ENCODE measurements at places on chromosomes 5 and 9.

DNA sequence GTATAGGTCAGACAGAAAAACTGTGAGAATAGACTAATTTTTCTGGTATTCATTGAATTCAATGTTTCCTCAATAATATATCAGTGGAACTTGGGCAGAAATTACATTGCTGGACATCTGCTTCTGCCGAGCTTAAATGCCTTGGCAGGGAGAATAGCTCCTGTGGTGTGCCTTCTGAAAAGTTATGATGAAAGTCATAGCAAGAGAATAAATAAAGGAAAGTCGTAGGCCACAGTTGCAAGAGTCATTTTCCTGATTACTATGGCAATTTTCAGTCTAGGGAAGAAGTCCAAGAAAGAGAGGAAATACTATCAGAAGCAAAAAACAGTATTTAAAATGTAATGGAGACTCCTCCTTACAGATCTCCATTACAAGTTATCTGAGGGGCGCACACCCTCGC lies 1596.1 kb upstream of the WWC1 start:
- no peak for DNase-seq

DNA sequence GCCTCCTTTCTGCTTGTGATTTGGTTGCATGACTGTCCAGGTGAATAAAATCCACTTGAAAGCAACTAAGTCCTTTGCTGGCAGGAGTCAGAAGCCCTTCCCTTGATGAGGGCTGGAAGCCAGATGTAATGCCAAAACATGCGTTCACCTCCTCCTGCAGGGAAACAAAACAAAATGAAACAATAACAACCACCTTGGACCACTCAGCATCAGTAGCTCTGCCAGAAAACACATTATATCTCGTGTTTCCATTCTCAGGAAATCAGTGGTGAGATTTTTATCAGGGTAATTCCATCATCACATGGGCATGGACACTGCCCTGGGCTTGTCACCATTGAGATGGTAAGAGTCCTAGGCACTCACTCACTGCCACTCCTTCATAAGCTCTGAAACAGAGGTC lies 350.3 kb upstream of the ACTBL2 start:
- peak; percentile 53 for DNase-seq

DNA sequence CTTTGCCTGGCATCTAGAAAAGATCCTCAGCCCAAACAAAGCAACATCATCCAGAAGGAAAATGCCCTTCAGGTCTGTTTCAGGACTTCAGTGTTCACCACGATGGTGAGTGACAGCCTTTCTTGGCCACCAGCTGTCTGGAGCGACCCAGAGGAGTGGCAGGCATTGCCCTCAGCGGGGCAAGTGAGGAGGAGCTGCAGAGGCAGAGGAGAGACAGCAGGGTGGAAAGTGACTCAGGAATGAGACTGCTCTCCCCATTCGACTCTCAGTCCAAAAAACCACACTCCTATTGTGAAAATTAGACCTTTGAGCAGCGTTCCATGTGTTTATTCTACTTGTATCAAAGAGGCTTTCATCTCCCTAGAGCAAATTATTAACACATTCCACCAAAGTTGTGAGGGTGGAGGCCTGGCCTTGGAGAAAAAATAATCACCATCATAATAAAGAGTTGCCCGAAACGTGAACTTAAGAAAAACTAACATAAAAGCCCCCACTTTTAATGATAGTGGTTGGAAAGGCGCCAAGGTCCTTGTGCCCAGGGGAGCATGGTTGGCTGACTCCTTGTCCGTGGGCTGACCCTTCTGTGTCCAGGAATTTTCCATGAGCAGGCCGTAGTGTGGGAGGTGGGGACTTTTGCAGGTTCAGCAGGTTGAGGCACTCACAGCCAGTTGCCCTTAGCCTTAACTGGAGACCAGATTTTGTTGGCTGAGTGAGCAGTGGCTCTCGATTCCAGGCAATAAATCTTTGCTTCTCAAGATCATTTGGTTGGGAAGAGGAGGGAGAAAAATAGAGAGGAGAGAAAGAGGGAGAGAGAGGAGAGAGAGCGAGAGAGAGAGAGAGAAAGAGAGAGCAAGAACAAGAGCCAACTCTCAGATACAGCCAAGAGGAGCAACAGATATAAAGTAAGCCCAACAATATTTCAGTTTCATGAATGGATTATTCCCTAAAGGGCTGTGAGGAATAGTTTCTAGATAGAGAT lies 125.9 kb upstream of the ANKRD55 start:
- DNase-seq: peak; percentile 44

DNA sequence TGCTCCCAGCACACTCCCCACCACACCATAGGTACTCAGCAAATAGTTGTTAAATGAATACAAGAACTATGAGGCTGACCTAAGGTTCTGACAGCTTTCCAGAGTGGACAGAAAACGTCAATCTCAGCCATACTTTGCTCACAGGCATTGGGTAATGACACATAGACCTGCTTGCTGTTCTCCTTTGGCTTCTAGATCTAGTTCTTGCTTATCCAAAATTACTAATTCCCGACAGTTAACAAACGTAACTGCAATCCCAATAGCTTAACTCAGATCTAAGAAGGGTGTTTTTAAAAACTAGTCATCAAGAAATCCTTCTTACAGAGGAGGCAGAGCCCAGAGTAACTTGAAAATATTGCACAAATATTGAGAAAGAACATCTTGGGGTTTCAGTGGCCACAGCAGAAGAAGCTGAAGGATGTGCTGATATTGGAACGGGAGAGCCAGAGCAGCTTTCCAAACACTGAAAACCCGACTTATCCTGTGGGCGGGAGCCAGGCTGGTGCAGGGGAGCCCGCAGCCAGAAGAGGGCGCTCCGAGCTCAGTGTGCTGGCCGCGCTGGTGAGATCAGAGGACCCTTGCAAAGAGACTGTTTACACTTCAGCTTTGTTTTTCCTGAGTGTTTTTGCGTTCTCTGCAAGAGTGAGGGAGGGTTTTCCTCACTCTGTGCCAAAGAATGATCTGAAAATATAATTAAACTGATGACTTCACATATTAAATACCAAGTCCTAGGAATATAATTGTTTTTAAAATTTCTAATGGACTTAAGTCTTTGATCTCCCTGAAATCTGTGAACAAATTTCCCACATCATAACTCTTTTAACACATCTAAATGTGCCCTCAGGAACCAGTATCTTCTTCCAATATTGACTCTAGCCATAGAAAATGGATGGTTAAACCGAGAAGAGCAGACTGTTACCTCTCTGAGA lies 30.3 kb downstream of the FGF1 start:
- peak; percentile 52 for DNase-seq

DNA sequence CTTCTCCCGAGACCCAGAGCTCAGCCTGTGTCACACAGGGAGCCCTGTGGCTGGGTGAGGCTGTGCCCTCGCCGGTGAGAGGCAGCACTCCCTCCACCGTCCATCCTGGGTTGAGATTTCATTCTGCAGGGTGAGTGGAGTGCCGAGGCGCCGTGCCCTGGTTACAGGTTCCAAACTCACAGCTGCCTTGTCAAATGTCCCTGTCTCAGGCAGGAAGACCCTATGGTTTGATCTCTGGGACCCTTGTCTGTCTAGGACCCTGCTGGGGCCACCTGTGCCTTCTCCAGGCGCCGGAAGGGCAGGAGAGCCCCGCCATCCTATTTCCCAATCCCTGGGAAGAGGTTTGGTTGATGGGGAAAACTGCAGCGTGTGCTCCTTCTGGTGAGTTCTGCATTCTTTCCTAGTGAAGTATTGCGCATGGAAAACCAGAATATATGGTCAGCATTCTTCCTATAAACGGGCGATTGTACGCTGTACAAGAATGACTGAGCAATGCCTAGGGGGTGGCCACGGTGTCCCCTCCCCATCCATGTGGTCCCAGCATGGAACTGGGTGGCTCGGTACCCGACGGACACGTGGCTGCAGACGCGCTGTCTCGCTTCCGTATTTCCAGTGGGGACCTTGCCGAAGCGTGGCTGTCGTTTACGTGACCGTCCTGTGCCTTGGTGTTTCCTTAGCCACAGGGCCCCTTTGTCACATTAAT lies 95.9 kb upstream of the COL5A1 start:
- DNase-seq: no peak

DNA sequence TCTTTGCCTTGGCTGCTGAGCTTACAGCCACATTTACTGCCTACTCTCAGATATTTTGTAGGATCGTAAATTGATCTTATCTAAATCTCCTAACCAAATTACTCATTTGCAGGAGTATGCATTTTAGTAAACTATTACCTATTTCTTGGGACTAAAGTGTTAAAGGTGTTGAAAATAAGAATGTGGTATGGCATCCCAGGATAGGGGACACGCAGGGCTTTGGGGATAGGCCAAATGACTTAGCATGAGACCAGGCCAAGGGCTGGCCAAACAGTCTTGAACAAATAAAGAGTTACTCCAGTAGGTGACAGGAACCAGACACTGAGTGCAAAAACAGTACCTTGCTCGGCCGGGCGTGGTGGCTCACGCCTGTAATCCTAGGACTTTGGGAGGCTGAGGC lies 25.1 kb downstream of the TBC1D2 start:
- DNase-seq: peak; percentile 81

DNA sequence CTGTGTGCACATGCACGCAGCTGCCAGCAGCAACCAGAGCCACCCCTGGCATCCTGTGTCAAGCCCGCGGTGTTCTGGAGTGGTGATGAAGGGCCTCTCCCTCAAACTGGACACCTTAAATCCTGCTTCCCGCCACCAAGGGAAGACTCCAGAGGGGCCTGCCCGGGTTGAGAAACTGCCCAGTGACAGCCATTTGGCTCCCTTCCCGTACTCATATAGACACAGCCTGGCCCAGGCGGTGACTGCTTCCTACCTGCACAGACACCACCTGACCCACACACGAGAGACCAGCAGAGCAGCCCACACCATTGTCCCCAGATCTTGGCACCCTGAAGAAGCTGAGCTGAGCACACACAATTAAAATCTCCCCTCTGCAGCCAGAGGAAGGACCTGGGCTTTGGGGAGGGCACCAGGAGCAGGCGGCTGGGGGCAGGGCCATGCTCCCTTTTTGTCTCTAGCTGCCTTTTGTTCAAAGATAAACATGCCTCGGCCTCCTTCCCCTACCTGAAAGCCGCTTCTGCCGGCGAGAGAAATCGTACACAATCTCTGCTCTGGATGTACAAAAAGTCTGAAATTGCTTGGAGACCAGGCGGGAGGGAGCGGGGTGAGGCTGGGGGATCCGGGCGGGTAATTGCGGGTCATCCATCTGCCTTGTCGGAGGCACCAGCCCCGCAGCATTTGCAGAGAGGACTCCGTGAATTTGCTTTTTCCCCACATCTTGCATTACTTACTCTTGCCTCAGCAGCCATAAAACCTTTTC lies 78.4 kb downstream of the TSPAN17 start:
- no peak for DNase-seq

DNA sequence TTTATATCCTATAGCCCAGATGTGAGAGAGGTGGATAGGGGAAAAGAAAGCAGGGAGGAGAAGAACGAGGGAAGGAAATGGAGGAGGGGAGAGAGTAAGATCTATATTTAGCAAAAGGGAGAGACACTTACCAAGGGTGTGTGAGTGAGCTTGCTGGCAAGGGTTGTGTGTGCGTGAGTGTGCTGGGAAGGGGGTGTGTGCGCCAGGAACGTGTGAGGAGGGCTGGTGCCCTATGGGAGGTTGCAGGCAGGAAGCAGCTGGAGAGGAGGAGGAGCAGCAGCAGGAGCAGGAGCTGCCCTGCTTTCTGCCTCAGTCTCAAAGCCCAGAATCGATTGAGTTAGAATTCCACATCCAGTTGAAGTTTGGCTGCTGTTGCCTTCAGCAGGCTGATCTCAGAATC lies 148.3 kb upstream of the RUSC2 start:
- DNase-seq: no peak

DNA sequence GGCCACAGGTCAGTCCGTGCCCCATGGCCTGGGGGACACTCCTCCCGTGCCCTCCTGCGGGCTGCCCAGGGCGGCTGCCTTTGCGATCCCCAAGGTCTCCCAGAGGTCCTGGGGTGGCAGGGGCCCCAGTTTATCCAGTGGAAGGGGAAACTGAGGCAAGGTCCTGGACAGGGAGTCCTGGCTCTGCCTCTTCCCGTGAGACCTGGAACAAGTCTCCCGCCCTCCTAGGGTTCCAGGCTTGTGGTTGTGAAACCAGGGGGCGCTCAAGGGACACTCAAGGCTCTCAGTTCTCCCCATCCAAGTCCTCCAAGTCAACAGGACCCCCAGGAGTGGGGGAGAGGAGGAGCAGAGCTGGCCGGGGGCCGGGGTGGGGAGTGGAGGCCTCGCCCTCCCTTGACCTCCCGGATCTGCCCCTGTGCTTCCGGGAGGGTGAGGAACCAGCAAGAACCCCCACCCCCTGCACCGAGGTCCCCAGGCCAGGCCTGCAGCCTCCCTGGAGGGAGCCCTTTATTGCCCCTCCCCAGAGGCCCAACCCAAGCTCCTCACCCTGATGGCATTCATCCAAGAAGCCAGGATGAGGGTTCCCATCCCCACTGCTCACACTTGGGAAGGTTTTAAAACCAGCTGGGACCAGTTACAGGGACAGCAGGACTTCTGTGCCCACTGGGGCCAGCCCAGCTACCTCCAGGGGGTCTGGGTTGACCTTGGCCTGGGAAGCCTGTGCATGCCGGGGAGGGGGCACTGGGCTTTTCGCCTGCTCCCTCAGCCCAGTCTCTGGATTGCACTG lies 24.7 kb upstream of the TMEM250 start:
- DNase-seq: no peak

DNA sequence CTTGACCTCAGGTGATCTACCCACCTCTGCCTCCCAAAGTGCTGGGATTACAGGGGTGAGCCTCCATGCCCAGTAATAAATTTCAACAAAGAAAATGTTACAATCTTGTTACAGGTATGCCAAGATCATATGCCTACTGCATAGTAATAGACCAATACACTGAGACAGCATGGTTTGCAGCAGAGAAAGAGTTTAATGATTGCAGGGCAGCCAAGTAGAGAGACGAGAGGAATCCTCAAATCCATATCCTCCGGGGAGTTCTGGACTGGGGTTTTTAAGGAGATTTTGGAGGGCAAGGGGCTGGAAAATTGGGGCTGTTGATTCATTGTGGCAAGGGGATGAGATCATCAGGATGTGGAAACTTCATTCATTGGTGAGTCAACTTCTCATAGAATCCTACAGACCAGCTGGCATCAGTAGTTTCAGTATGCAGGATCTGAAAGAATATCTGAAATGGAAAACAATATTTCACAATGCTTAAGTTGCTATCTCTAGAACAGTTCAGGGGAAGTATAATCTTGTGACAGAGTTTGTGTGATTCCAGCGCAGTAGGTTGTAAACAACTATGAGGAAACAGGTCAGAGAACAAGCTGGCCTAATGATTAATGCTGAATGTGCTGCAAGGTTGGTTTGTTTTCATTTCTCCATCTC lies 14.8 kb upstream of the TUT7 start:
- DNase-seq: no peak

DNA sequence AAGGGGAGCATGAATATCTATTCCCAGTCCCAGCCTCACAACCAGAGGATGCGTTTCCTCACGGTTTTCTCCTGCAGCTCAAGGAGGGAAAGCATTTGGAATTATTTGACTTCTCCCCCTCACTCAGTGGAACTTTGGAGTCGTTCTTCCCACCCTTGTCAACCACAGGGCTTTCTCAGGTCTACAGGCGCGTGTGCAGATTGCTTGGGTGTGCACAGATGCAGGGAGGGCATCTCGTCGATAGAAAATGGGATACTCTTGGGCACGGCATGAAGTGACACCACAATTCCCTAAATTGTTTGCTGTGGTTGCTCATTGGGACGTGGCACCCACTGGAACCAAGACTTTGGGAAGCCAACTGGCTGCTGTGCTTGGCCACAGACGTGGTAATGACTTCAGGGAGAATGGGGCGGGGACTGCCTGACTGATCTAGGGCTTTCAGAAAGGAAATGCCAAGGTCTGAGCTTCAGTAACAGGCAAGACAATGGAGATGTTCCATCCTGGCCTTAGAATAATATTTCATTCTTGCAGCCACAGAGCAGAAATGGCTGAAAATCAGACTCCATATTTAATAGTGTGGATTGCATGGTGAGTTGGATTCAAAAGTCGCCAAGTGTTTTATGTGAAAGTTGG lies 12.2 kb upstream of the OBP2B start:
- DNase-seq: no peak

- no peak for DNase-seq
These were observed 24.4 kb upstream of the HMCN2 start for GRCh38 chr9:130241198-130241535.

Data from PC-9 (cell line).